Urinary bladder (tissue), 4 donors: ENCODE measurements at places on chromosomes 1 and 21. TPM values are rescaled to one million over a fixed set of nuclear protein-coding genes. Genes with fewer than 3 reads are reported as not detected.

The C8B gene
- not detected for total RNA-seq

The MIXL1 gene
- not detected for total RNA-seq

The COL24A1 gene
- 13.7 TPM for total RNA-seq

The CCDC30 gene
- 7.2 TPM for total RNA-seq

The IL12RB2 gene
- total RNA-seq, result 6.0 TPM

The TBX19 gene
- total RNA-seq, result 1.1 TPM

The LAMTOR2 gene
- total RNA-seq, result 28.9 TPM

The CDK18 gene
- total RNA-seq, result 3.5 TPM

The IFNLR1 gene
- 0.79 TPM for total RNA-seq

The TNFSF18 gene
- total RNA-seq, result 0.53 TPM

The TRIM67 gene
- 0.42 TPM for total RNA-seq

The LHX8 gene
- 1.6 TPM for total RNA-seq

The PLPPR5 gene
- 4.1 TPM for total RNA-seq

The PIGP gene
- total RNA-seq, result 26.7 TPM

The TMCC2 gene
- 4.4 TPM for total RNA-seq
